ENCODE measurements at places on chromosomes 4 and X.

DNA sequence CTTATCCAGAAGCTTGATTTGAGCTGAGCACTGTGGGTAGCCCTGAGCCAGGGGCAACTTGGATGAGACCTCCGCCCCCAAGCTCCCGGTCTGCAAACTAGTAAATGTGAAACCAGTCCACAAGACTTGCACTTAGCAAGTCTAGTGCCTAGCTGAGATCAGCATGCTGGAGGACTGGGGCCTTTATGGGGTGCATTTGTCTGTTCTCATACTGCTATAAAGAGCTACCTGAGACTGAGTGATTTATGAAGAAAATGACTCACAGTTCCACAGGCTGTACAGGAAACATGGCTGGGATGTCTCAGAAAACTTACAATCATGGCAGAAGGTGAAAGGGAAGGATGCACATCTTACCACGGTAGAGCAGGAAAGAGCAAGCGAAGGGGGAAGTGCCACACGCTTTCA is 42.1 kb upstream of the HOPX start:
- DNase-seq: no peak

DNA sequence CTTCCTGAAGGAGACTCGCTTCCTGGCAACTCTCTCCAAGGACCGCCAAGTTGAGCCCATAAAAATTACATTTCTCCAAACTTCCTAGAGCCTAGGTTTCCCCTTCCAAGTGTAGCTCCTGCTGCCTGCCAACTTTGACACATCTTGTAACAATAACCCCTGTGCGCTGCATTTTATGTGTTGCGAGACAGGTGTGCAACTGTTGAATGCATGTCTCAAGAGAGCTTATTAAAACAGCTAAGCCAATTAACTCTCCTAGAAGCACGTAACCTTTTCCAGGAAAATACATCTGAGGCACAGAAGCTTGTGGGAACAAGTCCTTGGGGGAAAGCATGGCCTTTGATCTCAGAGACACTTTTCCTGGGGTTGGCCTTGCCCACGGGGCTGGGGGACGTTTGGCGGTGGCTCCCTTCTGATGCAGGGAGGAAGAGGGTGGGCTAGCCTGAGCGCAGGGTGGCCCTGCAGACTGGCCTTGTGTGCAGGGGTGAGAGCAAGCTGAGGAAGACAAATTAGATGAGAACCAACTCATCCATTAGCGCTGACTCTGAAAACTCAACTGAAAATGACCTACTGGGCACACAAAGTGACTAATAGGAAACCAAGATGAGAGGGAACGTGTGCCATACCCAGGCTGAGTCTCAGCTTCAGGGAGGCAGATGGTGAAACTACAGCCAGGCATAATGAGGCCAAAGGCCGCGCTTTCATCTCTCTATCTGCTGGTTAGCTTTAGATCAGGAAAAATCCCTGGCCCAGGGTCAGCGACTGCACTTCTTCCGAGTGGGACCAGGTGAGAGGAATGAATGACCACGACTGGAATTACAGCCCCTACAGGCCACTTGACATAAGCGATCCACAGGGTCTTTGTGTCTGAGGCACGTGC is 75.3 kb downstream of the ENPP6 start:
- DNase-seq: no peak

DNA sequence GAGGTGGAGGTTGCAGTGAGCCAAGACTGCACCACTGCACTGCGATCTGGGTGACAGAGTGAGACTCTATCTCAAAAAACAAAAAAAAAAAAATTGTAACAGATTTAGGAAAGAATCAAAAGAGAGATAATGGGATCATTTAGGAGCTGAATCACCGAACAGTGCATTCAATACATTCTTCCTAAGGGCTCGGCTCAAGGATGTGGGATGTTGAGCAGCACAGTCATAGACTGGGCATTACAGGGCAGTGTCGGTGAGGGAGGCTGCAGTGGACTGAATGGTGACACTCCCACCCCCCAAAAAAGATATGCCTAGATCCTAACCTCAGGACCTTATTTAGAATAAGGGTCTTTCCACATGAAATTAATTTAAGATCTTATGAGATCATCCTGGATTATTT is 70.0 kb downstream of the EVC2 start:
- peak; percentile 58 for DNase-seq

- DNase-seq: no peak
Measured at GRCh38 chr4:174534461-174534860, 12.2 kb upstream of the HPGD start.

DNA sequence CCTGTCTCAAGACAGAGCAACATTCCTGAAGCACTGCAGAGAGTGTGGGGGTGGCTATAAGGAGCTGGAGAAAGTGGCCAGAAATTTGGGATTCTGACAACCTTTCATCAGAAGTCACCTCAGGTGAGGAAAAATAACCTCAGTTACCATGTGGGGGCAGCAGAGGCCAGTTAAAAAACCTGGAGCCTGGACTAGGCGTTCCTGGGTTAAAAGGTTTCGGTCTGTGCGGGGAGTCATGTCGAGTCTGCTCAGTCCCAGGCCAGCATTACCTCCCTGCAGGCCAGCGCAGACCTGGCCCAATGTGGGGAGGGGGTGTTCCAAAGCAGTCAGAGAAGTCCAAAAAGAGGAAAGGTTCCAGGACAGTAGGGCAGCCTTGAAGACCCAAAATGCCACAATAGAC is 10.9 kb upstream of the NALF2 start:
- no peak for DNase-seq

DNA sequence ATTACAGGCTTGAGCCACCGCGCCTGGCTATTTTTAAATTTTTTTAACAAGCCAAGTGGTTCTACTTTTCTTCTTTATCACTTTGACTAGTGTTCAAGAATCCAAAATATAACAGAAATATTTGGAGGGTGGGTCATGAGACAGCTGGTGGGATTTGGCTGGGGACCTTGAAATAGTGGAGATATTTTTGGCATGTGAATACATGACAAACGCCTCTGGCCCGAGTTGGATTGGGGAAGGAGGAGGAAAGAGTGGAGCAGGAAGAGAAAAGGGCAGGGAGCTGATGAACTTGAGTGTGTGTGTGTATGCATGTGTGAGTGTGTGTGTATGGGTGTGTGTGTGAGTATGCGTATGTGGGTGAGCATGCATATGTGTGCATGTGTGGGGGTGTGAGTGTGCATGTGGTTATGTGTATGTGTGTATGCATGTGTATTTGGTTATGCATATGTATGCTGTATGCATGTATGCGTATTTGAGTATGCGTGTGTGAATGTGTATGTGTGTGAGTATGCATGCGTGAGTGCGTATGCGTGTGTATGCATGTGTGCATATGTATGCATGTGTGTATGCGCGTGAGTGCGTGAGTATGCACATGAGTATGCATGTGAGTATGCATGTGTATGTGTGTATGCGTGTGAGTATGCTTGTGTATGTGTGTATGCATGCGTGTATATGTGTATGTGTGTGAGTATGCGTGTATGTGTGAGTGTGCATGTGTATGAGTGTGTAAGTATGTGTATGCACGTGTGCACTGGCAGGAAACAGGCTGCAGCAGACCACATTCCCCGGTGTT is 49.6 kb downstream of the JADE1 start:
- peak; percentile 61 for DNase-seq

GRCh38 chrX:19682712-19683331 is 167.5 kb upstream of the MAP3K15 start:
- DNase-seq: peak; percentile 63

DNA sequence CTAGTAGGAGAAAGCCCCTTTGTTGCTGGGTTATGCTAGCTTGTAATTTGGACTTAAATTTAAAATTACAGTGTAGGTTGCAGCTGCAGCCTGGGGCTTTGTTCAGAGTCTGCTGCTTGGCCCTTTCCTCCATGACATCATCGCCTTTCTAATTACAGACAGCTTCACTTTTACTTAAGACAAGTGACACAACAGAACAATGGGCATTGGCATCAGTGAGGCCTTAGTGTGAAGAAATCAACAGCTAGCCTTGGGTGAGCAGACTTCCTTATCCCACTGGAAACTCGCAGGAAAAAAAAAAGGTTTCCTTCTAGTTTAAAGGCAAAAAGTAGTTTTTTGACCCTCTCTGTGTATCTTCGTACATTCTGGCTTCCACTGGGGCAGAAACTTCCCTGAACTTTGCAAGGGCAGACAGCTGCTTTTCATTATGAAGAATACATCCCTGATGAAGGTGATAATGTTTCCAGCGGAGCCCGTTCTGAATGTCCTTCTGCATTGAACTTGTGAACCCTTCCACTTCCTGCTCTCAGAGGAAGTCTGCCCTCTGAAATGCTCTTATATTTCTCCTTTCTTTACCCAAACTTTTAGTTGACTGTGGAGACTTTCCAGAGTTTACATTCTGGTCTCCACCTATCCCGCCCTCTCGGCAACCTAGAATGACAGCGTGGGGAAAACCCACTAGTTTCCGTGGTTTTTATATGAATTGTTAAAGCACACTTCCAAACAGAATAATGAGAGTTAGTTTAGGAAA is 123.2 kb upstream of the FAM9C start:
- DNase-seq: no peak

- DNase-seq: no peak
Measured at GRCh38 chr4:105596684-105597083, 44.3 kb downstream of the ARHGEF38 start.
